G401 (cell line): ENCODE measurements at places on chromosomes 12 and 14. TPM values are rescaled to one million over a fixed set of nuclear protein-coding genes. Genes with fewer than 3 reads are reported as not detected.

The SLC35F4 gene
- 0.88 TPM in 1 of 2 replicates, not detected in the other for total RNA-seq

The ZFHX2 gene
- total RNA-seq = under 0.01 and 0.03 TPM in 2 replicates

The EPS8 gene
- total RNA-seq = 0.07 TPM in 1 of 2 replicates, not detected in the other

The RPL10L gene
- not detected in 2 replicates for total RNA-seq

The PNN gene
- total RNA-seq = 11.8 and 13.7 TPM in 2 replicates

The SMIM41 gene
- total RNA-seq = not detected in 2 replicates

The KLRC1 gene
- total RNA-seq = not detected in 2 replicates

The TPH2 gene
- not detected in 2 replicates for total RNA-seq

The SSPN gene
- total RNA-seq = 1.7 and 2.9 TPM in 2 replicates

The B4GALNT1 gene
- 12.4 and 19.8 TPM in 2 replicates for total RNA-seq

The BDKRB2 gene
- not detected in 2 replicates for total RNA-seq

The TEX52 gene
- total RNA-seq = not detected in 2 replicates

The FAM177A1 gene
- 42.2 and 55.9 TPM in 2 replicates for total RNA-seq

The CCDC177 gene
- 0.75 TPM in 1 of 2 replicates, not detected in the other for total RNA-seq

The OR11H6 gene
- not detected in 2 replicates for total RNA-seq

The RDH16 gene
- not detected in 2 replicates for total RNA-seq

The AQP2 gene
- not detected in 2 replicates for total RNA-seq

The RPL36AL gene
- total RNA-seq = 173 and 210 TPM in 2 replicates

The GPR68 gene
- 0.55 and 3.5 TPM in 2 replicates for total RNA-seq

The RND1 gene
- 0.88 and 1.9 TPM in 2 replicates for total RNA-seq
